ENCODE measurements at places on chromosomes 2 and 18. TPM values are rescaled to one million over a fixed set of nuclear protein-coding genes. Genes with fewer than 3 reads are reported as not detected.

GRCh38 chr2:86097913-86098312 is 7.8 kb downstream of the POLR1A start:
- no peak for DNase-seq

The TRIP12 gene
- polyA plus RNA-seq: 18.7 TPM

DNA sequence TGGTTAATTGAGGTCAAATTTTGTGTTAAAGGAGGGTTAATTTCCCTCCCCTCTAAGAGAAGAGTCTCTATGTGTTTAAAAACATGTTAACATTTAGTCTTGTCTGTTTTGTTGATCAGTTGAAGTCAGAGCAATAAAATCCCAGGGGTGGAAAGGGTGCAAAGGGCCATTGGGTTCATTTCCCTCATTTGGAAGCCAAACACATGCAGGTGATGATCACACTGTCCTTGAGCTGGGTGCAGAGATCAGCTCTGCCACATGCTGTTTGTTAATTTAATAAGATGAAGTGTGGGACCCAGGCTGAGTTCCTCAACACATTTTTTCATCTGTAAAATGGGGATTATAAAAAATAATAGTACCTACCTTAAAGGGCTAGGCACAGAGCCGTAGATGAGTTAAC is 260.9 kb downstream of the LPIN1 start:
- DNase-seq: no peak

DNA sequence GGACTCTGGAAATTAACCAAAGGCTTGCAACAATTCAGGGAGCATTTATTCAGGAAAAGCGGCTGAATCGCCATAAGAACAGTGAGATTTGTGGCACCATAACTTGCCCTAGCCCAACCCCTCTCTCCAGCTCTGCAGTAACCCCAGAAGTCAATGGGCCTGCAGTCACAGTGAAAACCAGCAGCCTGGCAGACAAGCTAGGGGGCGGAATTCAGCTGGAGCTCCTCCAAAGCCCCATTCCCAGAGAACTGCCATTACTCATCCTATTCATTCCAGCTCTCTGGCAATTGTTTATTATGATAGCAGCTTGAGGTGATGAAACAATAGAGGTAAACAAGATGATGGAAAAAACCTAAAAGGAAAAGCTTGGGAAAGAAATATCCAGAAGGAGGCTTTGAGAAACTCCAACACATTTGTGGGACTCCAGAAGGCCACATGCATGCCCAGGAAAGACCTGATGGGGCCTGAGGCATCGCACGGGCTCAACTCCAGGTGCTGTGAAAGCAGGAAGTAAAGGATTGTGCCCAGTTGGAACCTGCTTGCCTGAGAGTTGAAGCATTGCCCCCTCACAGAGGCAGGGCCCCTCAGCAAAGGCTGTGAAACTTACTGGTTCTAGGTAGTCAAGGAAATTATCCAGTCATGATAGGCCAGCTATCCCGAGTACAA is 126.7 kb downstream of the TWIST2 start:
- no peak for DNase-seq

The LIMS3 gene
- not detected for polyA plus RNA-seq
